ENCODE measurements at places on chromosomes 12 and 14. TPM values are rescaled to one million over a fixed set of nuclear protein-coding genes. Genes with fewer than 3 reads are reported as not detected.

Gene ASB2
- total RNA-seq: 16.2 TPM

Gene FCF1
- total RNA-seq: 15.1 TPM

Gene PLEKHG7
- total RNA-seq: 0.52 TPM

Gene SLC38A4
- 4.7 TPM for total RNA-seq

Gene PDE3A
- 18.3 TPM for total RNA-seq

Gene TAS2R42
- not detected for total RNA-seq

All from skeletal muscle tissue (tissue), 5 donors.